ENCODE measurements at places on chromosomes 7 and 10.

- no peak for DNase-seq
Observed at GRCh38 chr10:1400101-1401070, 336.9 kb downstream of the ADARB2 start.

DNA sequence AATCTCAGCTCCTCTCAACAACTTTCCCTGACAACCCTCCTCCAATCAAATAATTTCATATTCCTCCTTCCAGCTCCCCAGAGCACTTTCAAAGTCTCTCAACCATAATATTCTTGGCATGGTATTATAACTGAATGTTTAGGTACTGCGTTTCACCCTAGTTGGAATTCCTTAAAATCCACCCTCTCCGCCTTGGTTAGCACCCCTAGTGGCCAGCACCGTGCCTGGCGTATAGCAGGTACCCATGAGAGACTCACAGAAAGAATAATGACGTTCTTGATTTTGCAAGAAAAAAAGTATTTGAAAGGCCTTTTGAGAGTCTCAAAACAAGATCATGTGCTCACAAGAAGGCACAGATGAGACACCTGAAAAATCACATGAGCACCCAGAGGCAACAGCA is 50.9 kb downstream of the GLI3 start:
- no peak for DNase-seq

GRCh38 chr7:100127866-100128636 is 1.3 kb downstream of the MBLAC1 start:
- DNase-seq: no peak

- DNase-seq: no peak
Observed at GRCh38 chr7:20075992-20076820, 141.0 kb downstream of the MACC1 start.

GRCh38 chr7:28364082-28364481 is 48.2 kb upstream of the CREB5 start:
- DNase-seq: no peak

GRCh38 chr7:65980478-65981250 is 1.3 kb downstream of the GUSB start:
- DNase-seq: no peak

DNA sequence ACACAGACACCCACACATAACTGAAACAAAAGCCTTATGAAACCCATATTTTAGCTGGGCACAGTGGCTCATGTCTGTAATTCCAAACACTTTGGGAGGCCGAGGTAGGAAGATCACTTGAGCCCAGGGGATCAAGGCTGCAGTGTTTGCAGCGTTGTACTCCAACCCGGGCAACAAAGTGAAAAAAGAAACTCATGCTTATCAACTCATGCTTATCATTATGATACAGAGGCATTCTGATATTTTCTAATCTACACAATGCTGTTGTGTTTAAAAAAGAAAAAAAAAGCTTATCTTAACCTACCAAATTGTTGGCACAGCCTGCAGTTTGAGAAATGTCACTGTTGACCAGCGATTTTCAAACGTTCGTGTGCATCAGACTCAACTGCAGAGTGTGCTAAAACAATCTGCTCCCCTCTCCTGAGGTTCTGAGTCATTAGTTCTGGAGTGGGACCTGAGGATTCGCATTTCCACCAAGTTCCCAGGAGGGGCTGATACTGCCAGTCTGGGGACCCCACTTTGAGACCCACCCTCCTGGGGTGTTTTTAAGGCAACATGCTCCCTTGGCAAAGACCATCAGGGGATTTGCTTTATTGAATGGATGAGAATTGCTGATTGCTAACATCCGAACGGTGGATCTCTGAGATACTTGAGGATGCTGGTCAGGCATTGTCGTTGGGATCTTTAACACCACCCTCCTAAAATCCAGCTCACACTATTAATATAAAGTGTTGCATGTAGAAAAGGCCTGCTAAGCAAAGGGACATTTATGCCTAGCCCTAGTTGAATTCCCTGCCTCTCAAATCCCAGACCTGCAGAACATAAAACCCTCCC is 16.2 kb downstream of the CHST3 start:
- DNase-seq: no peak
